ENCODE measurements at places on chromosomes 16 and 17. TPM values are rescaled to one million over a fixed set of nuclear protein-coding genes. Genes with fewer than 3 reads are reported as not detected.

Gene SLC6A4
- polyA plus RNA-seq: 0.02 TPM

Gene CCL18
- not detected for polyA plus RNA-seq

Gene HOXB2
- 15.9 TPM for polyA plus RNA-seq

Gene CTF1
- polyA plus RNA-seq: 8.8 TPM

Gene CAMTA2
- polyA plus RNA-seq: 12.4 TPM

Measured in fibroblast of lung (primary cell).